T-helper 17 cell (primary cell): ENCODE measurements at places on chromosomes 11 and 22.
A peak's percentile ranks its signal among the peaks of the same experiment; 100 is the strongest.

- peaks cover 7% of the 10 kb centered on the region for H3K27me3 ChIP-seq
- DNase-seq: no peak
- peaks cover 2% of the 10 kb centered on the region for H3K36me3 ChIP-seq
- H3K4me1 ChIP-seq: peaks cover 2% of the 10 kb centered on the region
- no peak overlapping the region for H3K4me3 ChIP-seq
- H3K27ac ChIP-seq: no peak overlapping the region
Measured at GRCh38 chr11:93603225-93604007, 58.1 kb upstream of the CEP295 start.

DNA sequence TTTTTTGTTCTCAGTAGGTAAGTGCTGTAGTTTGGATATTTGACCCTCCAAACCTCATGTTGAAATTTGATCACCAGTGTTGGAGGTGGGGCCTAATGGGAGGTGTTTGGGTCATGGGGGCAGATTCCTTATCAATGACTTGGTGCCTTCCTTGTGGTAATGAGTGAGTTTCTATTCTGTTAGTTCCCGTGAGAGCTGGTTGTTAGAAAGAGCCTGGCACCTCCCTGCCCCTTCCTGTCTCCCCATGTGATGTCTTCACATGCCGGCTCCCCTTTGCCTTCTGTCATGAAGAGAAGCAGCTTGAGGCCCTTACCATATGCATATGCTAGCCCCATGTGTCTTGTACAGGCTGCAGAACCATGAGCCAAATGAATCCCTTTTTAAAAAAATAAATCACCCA is 138.3 kb downstream of the TMEM135 start:
- peaks cover 3% of the 10 kb centered on the region for H3K4me1 ChIP-seq
- H3K27me3 ChIP-seq: no peaks in the 10 kb centered on the region
- H3K36me3 ChIP-seq: peaks cover 5% of the 10 kb centered on the region
- H3K4me3 ChIP-seq: no peak overlapping the region

GRCh38 chr11:93490996-93491618 is 52.1 kb downstream of the SMCO4 start:
- peak overlapping the region; percentile 84 for H3K27ac ChIP-seq
- H3K4me1 ChIP-seq: peaks cover 21% of the 10 kb centered on the region
- peaks cover 3% of the 10 kb centered on the region for H3K36me3 ChIP-seq
- DNase-seq: no peak
- H3K4me3 ChIP-seq: no peak overlapping the region

GRCh38 chr11:65692367-65692766 is 19.7 kb upstream of the KAT5 start:
- peaks cover 2% of the 10 kb centered on the region for H3K4me1 ChIP-seq
- DNase-seq: no peak
- no peak overlapping the region for H3K27ac ChIP-seq
- H3K27me3 ChIP-seq: no peaks in the 10 kb centered on the region
- peaks cover 2% of the 10 kb centered on the region for H3K36me3 ChIP-seq
